ENCODE measurements at places on chromosomes 6 and 20.

- no peak for DNase-seq
Observed at GRCh38 chr6:6882592-6882991, 225.2 kb upstream of the RREB1 start.

DNA sequence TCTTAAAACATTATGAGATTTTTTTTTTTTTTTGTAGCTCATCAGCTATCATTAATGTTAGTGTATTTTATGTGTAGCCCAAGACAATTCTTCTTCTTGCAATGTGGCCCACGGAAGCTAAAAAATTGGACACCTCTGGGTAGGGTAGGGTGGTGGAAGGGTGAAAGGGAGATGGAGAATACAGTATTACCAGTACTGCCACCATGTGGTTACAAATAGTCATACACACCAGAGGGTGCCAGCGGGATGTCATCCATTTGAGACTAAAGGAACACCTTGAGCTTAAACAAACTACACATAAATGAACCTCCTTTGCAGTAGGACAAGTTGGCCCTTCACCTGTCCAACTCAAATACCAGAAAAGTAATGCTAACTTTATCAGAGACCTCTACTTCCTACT, 601.9 kb downstream of the HTR1B start:
- no peak for DNase-seq

- no peak for DNase-seq
Observed at GRCh38 chr6:30847421-30847970, 36.8 kb upstream of the DDR1 start.

- DNase-seq = peak; percentile 5
Observed at GRCh38 chr20:50085481-50086365, 27.2 kb downstream of the UBE2V1 start.

DNA sequence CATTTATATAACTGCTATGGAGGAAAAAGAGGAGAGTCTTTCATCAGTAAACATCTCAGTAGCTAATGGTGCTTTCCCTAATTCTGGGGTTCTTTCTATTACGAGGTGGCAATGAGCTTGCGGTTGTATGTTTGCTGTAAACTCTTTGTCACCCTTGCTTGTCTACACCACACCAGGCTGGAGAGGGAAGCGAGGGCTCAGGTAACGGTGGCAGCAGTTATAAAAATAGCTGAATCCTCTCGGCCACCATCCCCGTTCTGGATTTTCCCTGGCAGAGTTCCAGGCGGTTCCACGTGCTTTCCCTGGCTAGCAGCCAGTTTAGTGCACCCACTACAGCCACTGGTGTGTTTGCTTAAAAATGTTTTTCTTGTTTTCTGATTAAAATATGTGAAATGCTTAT, 39.0 kb downstream of the MAS1 start:
- DNase-seq = no peak

- no peak for DNase-seq
Observed at GRCh38 chr6:41232667-41233066, 4.5 kb downstream of the TREML4 start.

DNA sequence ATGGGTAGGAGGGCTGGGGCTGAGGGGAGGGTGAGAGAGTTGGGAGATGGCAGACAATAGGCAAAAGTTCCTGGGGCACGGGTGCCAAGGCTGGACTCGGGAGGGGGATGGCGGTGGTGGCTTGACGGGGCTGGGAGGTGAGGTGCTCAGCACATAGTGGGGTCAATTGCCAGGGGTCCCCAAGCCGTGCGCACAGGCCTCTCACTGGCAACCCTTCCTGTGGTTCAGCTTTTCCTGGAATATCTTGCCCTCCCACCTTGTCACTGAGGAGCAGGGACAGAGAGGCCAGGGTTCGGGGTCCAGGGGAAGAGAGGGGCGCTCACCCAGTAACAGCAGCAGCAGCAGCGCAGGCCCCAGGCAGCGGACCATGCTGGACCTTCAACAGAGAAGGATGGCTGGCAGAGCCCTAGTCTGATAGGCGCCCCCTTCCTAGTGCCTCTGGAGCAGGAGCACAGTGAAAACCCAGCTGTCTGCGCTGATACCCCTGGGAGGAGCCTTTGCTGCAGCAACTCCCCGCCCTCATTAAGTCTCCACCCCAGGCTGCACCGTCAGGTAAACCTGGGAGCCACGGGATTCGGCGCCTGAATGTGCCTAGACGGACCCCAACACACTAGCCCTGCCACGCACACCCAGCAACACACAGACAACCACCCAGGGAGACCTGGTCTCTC, at the start of gene GFRA4:
Gene GFRA4, minus strand, starts transcription at position 369 of the 671 bp plus-strand sequence. Its CDS starts 0 bp downstream, at position 369.
- no peak for DNase-seq

DNA sequence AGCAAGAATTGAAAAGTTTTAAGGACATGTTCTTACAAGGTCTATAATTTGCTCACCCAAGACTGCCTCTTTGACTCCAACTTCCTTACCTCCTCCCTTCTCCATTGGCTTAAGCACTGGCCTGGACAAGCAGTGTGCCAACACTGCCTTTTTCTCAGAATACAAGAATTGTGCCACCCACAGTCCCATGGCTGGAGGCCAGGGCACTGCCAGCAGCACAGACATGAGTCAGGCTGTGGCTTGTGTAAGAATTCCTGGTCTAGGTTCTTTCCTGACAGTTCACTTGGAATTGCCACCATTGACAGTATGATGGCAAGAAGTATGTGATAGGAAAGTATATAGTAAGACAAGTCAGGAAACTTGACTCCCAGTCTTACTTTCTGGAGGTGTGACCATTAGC, 202.7 kb upstream of the MARCKS start:
- no peak for DNase-seq

- no peak for DNase-seq
Observed at GRCh38 chr6:53896196-53896595, 101.4 kb downstream of the LRRC1 start.

GRCh38 chr6:70844301-70844700, 112.6 kb downstream of the B3GAT2 start:
- no peak for DNase-seq

- DNase-seq = no peak
Observed at GRCh38 chr6:40535110-40535818, 51.9 kb downstream of the LRFN2 start.

GRCh38 chr6:33490198-33490597, 35.8 kb downstream of the ZBTB9 start:
- no peak for DNase-seq

DNA sequence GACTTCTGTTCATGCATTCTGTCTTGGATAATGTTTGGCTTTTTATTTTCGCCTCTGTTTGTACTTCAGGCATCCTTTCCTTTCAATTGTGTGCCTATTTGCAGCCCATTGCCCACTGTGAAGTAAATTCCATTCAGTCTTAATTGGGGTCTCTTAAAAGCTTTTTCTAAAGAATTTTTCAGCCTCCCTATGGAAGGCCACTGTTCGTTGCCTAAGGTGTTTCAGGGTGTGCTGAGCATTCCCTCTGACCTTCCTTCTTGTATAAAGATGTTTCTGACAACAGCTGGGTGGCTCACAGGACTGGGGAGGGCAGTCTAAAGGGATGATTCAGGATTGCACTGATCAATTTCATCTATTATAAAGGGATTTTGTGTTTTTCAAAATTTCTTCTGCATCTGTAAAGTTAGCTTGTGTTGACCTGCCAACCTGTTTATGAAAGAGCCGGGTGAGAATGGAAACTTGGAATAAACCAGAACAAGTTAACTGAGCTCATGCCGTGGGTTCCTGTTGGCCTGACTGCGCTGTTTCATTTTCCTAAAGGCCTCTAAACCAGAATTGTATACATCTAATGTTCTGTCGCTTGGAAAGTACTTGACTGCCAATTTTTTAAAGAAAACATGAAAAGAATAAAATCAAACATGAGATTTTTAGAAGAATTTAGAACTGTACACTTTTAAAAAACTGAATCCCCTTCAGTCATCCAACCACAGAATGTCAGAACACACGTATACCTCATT, 14.3 kb downstream of the PHACTR2 start:
- no peak for DNase-seq

- no peak for DNase-seq
Observed at GRCh38 chr20:44460795-44461141, 14.9 kb upstream of the TTPAL start.

GRCh38 chr6:41634657-41635056, 3.6 kb upstream of the MDFI start:
- DNase-seq = no peak

- no peak for DNase-seq
Observed at GRCh38 chr20:45096781-45097180, 4.1 kb downstream of the KCNS1 start.

- no peak for DNase-seq
Observed at GRCh38 chr6:132070356-132070755, 119.2 kb upstream of the CCN2 start.

- no peak for DNase-seq
Observed at GRCh38 chr20:14845199-14846160, 508.1 kb upstream of the FLRT3 start.

GRCh38 chr6:113953346-113953745, 17.6 kb downstream of the HDAC2 start:
- DNase-seq = no peak

GRCh38 chr6:27209659-27210269, 37.7 kb upstream of the PRSS16 start:
- DNase-seq = no peak

DNA sequence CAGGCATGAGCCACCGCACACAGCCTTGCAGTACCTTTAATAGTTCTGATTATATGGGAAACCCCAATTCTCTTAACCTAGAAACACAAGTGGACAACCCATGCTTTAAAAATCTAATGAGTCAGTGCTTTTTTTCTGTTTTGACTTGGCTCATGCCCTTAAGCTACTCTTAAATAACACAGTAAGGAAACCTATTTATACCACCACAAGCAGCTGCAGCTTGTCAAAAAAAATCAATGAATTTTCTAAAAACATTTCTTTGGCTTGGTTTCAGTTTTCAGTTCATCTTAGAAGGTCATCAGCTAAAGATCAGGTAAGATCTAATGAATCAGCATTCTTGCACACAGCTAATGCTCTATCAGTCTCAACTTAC, 124.1 kb upstream of the DST start:
- no peak for DNase-seq

- no peak for DNase-seq
Observed at GRCh38 chr6:53309059-53309900, 39.5 kb downstream of the ELOVL5 start.

GRCh38 chr20:37357481-37358365, 11.8 kb downstream of the SRC start:
- DNase-seq = no peak

- no peak for DNase-seq
Observed at GRCh38 chr6:17610835-17611234, 10.7 kb downstream of the FAM8A1 start.

DNA sequence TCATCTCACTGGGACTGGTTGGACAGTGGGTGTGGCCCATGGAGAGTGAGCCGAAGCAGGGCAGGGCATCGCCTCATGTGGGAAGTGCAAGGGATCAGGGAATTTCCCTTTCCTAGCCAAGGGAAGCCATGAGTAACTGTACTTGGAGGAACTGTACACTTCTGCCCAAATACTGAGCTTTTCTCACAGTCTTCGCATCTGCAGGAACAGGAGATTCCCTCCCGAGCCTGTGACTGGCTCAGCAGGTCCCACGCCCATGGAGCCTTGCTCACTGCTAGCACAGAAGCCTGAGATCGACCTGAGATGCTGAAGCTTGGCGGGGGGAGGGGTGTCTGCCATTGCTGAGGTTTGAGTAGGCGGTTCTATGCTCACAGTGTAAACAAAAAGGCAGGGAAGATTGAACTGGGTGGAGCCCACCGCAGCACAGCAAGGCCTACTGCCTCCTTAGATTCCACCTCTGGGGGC, 10.4 kb upstream of the CALHM5 start:
- no peak for DNase-seq

- DNase-seq = no peak
Observed at GRCh38 chr20:1905693-1906092, 10.5 kb downstream of the SIRPA start.

- DNase-seq = peak; percentile 7
Observed at GRCh38 chr6:87742106-87742505, 40.1 kb upstream of the AKIRIN2 start.

DNA sequence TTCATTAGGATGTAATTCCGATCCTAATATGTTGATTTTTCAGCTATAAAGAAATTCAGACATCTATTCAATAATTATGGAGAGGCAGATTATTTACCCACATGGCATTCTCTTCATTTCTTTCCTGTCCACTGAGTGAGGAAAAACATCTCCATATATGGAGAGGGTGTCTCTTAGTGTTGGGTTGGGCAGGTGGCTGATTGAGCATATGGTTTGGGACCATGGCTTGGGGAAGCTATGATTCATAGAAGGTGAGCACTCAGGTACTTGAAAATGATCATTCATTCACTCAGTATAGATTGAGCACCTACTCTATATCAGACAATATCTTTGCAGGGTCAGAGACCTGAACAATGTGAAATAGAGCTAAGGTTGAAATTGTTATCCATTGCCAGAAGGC, 41.3 kb upstream of the IL20RA start:
- no peak for DNase-seq

DNA sequence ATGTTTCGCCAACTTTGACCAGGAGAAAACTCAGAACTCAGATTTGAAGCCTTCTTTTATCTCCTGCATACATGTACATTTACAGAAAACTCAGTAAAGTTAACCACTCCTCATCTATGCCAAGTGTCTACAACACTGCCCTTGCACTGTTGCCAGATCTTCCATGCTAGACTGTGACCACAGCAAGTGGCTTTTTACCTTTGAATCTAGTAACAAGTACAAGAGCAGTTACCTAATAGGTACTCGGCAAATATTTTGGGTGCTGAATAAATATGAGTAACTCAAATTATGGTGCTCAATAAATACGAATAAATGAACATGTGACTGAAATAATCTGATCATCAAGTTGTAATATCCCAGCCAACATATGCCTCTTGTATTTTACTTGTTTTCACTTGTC, 184.9 kb downstream of the EYA4 start:
- DNase-seq = no peak

DNA sequence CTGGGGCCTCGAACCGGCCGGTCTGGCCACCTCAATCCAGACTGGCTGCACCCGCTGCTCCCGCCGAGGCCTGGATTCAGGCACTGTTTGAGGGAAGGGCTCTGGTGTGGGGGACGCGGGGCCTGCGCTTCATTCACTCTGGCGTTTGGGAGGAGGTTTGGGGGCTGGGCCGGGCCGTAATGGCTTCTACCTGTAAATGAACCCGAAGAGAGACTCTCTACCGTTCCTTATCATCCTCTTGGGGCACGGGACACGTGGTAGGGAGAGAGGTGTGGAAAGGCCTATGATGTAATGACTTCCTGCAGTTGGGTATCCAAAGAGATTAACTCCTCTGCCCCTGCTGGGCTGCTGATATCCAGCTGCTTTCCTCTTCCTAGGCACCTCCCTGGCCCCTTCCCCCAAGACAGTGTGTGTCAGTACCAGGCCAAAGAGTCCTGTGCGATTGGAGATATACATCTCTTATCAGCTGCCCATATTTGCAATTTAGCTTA, 1.8 kb downstream of the FOXO3 start:
- DNase-seq = no peak

- DNase-seq = no peak
Observed at GRCh38 chr20:1164871-1165270, 19.9 kb downstream of the TMEM74B start.

DNA sequence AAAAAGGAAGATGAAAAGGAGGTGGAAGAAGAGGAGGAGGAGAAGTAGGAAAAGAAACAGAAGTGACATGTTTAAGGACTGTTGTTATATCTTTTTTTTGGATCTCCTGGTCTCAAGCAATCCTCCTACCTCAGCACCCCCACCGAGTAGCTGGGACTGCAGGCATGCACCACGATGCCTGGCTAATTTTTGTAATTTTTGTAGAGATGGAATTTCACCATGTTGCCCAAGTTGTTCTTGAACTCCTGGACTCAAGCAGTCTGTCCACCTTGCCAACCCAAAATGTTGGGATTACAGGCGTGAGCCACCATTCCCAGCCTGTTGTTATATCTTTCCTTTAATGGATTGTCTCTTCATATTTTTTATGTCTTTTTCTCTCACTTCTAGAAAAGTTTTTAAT, 19.5 kb upstream of the BCLAF1 start:
- DNase-seq = no peak

Measured in stimulated activated CD4-positive, alpha-beta T cell treated with anti-CD3 and anti-CD28 coated beads, Interleukin-1b, Interleukin-23, amount 100 ng/mL, for 1 hour (primary cell).